ENCODE measurements at places on chromosomes 12 and 14.
A peak's percentile ranks its signal among the peaks of the same experiment; 100 is the strongest.

- DNase-seq = peak; percentile 28
These were observed 1.0 kb upstream of the DUSP6 start for GRCh38 chr12:89353188-89353822.

GRCh38 chr12:132095520-132096409 lies 48.4 kb downstream of the DDX51 start:
- DNase-seq = no peak

GRCh38 chr14:49451938-49452337 lies 134.2 kb downstream of the RPS29 start:
- DNase-seq = no peak

DNA sequence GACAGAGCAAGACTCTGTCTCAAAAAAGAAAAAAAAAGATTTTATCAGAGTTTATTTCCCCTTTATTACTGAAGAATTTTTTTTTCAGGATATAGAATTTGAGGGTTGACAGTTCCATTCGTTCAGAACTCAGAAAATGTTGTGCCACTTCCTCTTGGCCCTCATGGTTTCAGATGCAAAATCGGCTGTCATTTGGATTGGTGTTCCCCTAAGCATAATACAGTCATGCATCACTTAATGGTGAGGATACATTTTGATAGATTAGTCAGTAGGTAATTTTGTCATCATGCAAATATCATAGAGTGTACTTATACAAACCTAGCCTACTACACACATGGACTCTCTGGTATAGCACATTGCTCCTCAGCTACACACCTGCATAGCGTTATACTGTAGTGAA lies 263.9 kb upstream of the RTL1 start:
- no peak for DNase-seq

DNA sequence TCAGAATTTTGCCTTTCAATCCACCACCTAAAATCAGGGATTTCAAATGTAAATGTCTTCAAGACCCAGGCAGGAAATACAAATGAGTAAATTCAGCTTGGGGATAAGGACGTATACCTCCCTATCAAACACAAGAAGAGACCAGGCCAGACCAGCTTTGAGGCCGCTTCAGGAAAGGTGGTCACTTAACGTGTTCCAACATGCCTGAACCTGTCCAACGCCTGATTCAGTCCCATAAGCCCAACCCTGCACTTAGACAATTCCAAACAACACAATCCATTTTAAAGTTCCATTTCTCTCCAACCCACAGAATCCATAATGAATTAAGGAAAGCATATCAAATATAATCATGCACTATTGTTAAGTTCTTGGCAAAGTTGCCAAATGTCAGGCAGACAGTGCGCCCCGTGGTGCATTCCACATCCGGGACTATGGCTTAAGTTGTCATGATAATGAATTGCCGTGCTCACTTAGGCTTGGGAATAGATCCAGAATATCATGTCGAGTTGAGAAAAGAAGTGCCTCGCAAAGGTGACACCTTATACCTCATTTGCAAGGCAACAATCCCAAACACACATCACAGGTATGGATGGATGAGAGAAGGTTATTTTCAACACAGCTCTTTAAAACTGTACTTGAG lies 35.5 kb downstream of the CCDC60 start:
- DNase-seq = peak; percentile 33

- DNase-seq = peak; percentile 1
These were observed 56.8 kb downstream of the DUSP16 start for GRCh38 chr12:12505544-12506495.

DNA sequence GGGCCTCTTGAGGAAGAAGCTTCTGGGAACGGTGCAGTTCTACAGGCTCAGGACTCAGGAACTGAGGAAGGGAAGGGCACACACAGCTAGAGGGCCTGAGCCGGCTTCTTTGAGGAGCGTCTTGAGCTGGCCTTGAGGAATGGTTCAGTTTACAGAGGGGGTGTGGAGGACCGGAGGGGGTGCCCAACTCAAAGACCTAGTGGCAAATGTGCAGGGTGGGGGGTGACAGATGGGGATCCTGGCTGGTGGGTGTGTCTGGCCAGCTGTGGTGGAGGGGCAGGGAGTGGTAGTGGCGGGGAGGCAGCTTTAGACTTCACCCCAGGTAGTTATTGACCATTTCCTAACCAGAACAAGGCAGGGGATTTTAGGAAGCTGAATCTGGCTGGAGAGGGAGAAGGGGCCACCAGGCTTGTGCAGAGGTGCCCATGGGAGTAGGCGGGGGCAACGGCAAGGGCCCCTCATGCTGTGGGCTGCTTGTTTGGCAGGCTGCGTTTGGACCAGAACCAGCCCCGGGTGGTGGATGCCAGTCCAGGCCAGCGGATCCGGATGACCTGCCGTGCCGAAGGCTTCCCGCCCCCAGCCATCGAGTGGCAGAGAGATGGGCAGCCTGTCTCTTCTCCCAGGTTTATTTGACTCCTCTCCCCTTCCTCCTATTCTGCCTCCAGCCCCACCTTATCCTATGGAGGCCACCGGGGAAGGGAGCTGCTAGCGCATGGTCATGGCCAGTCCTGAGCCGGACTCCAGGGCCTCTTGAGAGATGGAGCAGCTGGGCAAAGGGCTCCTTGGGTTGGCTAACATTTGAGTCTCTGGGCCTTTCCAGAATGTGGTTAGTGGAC lies 27.8 kb downstream of the PAPLN start:
- no peak for DNase-seq

- no peak for DNase-seq
These were observed 276.4 kb upstream of the SFSWAP start for GRCh38 chr12:131434208-131435125.

- no peak for DNase-seq
These were observed 26.3 kb downstream of the KRT18 start for GRCh38 chr12:52975204-52975603.

- peak; percentile 83 for DNase-seq
These were observed 2.6 kb upstream of the HAL start for GRCh38 chr12:95998611-95999286.

GRCh38 chr14:80992580-80992979 lies 37.2 kb downstream of the TSHR start:
- DNase-seq = no peak

- DNase-seq = no peak
These were observed 100.3 kb downstream of the LIN7A start for GRCh38 chr12:80837342-80837978.

- no peak for DNase-seq
These were observed 96.5 kb upstream of the NCOR2 start for GRCh38 chr12:124663771-124664366.

DNA sequence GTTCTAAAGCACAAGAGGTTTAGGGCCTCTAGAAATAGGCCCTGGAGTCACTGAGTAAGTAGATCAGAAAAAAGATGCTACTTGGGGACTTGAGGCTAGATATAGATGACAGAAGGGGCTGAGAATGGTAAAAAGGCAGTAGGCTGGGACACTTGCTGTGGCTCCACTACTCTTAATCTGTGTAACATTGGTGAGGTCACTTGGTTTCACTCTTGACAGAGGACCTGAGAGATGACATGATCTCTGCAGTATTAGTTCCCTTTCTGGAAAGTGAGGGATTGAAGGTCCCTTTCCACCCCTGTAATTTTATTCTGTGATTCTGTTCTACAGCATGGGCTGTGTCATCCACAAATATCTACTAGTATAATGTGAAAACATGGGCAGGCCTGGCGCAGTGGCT lies 39.7 kb downstream of the MAPKAPK5 start:
- DNase-seq = peak; percentile 20

- no peak for DNase-seq
These were observed 31.2 kb downstream of the ARL6IP4 start for GRCh38 chr12:123011701-123012100.

DNA sequence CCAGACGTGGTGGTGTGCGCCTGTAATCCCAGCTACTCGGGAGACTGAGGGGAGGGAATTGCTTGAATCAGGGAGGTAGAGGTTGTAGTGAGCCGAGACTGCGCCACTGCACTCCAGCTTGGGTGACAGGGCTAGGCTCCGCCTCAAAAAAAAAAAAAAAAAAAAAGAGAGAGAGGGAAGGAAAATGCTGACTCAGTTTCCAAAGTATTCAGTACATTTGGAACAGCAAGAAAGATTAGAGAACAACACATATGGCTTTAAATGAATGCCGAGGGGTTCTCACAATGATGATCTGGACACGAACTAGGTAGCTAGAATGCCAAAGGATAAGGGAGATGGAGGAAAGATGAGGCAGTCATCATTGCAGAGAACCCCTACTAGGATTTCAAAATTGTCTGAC lies 97.4 kb downstream of the NAV3 start:
- DNase-seq = no peak

GRCh38 chr12:84757978-84758377 lies 154.6 kb downstream of the SLC6A15 start:
- no peak for DNase-seq
